ENCODE measurements at places on chromosomes 5 and 9.

- no peak for DNase-seq
These were observed 30.3 kb upstream of the TIFAB start for GRCh38 chr5:135482381-135482933.

GRCh38 chr5:6995115-6995514 lies 281.9 kb downstream of the TENT4A start:
- no peak for DNase-seq

DNA sequence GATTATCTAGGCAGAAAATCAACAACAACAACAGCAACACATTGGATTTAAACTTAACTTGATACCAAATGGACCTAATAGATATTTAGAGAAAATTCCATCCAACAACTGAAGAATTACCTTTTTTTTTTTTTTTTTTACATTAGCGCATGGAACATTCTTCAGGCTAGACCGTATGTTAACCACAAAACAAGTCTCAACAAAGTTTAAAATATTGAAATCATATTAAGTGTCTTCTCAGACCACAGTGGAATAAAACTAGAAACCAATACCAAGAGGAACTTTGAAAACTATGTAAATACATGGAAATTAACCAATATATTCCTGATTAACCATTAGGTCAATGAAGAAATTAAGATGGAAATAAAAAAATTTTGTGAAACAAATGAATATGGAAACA lies 315.8 kb downstream of the CSNK1G3 start:
- no peak for DNase-seq

DNA sequence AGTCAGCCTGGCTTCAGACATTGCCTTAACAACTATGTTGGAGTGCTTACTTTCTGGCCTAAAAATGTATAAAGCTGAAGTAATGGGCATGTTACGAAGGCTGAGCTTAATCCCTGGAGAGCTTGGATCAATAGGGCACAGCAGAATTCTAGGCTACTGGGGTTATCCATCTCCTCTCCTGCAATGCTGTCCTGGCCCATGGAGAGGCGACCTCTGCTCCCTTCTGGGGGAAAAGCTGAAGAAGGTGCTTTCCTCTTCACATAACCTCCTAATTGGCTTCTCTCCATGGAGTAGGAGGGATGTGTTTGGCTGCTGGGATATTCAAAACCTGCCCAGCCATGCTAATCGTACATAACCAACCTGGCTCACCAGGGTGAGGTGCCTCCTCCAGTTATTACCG lies 403.5 kb downstream of the DMRT2 start:
- no peak for DNase-seq

GRCh38 chr5:79285833-79286232 lies 49.9 kb downstream of the JMY start:
- DNase-seq = no peak

GRCh38 chr5:65779643-65780042 lies 57.6 kb downstream of the NLN start:
- no peak for DNase-seq

GRCh38 chr9:17003576-17004240 lies 131.1 kb upstream of the CNTLN start:
- no peak for DNase-seq

DNA sequence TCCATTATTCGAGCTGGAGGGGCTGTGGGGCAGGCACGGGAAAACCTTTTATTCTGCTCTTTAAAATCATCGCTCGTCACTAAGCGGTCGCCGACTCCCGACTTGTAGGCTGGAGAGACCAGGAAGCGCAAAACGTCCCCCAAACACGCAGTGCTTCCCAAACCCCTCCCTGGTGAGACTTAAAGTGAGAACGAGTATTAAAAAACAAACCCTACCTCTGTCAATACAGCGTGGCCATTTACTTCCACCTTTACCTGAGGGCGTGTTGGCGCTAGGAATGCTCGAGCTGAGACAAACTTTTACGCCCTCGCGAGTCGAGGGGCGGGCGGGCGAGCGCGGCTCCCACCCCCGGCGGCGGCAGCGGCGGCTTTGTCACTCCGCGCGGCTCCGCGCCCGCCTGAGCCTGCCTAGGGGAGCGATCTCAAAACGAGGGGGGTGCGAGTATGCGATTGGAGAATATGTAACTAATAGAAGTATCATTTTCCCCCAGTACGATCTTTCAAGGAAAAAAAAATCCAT lies at the start of gene NR2F1-AS1:
Gene NR2F1-AS1, minus strand, starts transcription at position 293 of the 519 bp plus-strand sequence.
- DNase-seq = no peak

- DNase-seq = no peak
These were observed 297.9 kb downstream of the SLIT3 start for GRCh38 chr5:169002953-169003555.

DNA sequence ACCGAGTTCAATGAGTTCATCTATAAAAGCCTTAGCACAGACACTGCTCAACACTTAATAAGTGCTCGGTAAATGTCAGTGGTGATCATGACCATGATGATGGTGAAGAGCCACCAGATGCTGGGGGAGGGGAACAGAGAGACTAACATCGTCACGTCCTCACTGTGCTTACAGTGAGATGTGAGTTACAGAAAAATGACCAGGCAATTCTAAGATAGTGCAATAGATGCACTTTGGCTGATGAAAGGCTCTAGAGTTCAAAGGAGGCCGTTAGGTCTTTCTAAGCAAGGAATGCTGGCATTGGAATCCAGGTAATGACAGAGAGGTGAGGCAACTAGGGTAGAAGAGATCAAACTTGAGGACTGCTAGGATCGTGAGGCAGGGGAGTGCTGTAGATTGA lies 36.7 kb downstream of the ARL15 start:
- no peak for DNase-seq

DNA sequence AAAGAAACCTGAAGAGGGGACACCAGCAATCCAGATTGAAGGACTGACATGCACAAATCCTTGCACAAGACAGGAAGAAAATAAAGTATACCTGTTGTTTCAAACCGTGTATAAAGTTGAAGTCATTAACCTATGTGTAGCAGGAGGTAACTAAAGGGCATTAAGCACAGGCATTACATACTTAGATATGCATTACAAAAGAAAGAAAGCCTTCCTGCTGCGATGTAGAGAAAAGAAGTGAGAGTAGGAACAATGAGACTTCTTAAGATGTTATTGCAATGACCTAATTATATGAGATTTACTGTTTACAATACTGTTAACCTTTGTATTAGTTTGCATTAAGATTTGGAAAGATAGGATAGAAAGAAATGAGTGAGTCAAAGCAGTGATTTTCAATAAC lies 308.9 kb upstream of the PTPRD start:
- no peak for DNase-seq

DNA sequence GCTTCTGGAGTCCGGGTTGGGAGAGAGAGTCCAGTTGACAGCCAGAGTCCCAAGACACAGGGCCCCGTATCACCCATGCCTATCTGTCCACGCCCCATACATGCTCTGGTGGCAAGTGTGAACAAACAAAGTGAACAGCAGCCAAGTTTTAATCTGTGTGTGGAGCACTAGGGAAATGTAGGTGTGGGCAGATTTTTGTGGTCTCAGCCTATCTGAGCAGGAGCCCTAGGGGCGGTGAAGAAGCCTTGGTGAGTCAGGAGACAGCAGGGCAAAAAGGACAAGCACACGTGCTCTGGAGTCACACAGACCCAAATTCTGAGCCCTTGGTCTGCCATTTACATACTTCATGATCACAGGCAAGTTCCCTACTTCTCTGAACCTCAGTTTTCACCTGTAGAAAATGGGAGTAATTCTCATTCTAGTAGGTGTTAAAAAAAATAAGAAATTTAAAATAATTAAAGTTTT lies 23.2 kb downstream of the EGR1 start:
- DNase-seq = no peak

- DNase-seq = peak; percentile 91
These were observed 15.1 kb upstream of the ZNF131 start for GRCh38 chr5:43105369-43106289.

DNA sequence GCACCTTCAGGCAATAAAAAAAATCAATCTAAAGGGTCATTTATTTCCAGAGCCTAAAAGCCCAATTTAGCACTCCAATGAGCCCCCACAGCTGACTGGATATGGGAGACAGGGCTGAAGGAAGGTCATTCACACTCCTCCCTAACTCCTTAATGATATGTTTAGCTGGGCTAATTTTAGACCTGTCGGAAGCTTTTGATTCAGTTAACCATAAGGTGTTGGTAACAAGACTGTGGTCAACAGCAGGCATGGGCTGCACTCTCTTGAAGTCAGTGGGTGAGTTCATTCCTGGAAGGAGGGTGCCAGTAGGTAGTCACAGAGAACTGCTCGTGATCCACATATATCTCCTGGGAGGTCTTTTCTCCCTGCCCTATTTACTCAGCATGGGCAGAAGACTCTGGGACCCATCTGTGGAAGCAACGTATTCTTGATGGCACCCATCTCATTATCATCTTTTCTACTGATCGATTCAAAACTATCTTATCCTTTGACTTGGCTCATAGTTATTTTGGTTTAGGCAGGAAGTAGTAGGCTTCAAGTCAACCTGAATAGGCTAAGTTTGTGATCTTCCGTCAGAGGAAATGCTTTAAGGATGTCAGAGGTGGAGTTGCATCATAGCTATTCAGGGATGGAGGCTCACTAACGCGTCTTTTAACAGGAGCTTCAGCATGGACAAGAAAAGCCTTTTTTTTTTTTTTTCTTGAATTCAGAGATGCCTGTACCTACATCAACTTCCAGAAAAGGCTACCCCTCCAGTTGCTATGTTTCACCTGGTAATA lies 367.7 kb upstream of the SLC30A5 start:
- no peak for DNase-seq

DNA sequence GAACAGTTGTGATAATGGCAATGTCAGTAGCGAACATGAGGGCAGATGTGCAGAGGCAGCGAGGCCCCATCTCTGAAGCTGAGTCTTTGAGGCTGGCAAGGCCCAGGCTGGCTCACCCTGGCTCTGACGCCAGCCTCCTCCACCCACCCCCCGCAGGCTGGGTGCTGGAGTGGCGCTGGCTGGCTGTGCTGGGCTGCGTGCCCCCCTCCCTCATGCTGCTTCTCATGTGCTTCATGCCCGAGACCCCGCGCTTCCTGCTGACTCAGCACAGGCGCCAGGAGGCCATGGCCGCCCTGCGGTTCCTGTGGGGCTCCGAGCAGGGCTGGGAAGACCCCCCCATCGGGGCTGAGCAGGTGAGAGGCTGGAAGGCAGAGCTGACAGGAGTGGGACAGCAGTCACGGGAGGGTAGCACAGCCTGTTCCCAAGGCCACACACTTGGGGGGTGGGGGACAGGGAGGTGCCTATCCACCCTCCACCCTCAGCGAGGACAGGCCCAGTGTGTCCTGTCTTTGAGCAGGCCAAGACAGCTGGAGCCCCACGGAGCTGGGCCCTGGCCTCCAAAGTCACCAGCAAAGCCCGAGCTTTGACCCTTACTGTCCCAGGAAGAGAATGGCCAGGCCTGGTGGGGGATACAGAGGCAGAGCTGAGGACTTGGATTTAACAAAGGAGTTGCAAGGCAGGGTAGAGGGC lies 5.6 kb downstream of the SLC2A8 start:
- DNase-seq = no peak

GRCh38 chr9:83304686-83305085 lies 233.5 kb downstream of the FRMD3 start:
- no peak for DNase-seq

DNA sequence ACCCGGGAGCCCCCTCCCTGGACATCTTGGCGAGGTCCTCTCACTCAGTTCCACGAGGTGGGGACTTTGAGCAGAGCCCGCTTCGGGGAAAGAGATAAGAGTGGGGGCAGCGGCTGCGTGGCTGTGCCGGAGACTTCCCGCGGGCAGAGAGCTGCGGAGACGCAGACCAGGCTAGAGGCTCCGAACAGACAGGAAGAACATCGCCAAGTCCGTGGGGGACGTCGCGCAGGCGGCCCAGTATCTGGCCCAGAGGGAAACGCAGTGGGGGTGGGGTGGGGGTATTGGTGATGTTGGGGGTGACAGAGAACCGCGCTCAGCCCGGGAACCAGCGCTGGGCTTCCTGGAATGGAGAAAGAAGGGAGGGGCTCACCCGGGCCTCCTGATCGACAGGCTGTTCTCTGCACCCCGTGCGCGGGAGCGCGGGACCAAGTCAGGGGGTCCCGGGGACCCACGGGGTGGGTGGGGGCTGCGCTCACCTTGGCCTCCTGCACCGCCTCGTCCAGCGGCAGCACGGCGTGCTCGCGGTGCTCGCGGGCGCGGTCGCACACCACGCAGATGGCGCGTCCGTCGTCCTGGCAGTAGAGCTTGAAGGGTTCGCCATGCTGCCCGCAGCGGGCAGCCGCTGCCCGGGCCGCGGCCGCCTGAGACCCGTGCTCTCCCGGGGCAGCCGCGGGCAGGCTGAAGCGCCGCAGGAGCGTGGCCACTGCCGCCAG lies 727 bp downstream of the TRIM7 start:
- no peak for DNase-seq

GRCh38 chr5:76622076-76622475 lies 1.1 kb downstream of the F2RL2 start:
- DNase-seq = no peak

GRCh38 chr5:16976625-16977008 lies 40.5 kb upstream of the MYO10 start:
- DNase-seq = no peak

- DNase-seq = no peak
These were observed 117.2 kb upstream of the PITX1 start for GRCh38 chr5:135151256-135151655.

DNA sequence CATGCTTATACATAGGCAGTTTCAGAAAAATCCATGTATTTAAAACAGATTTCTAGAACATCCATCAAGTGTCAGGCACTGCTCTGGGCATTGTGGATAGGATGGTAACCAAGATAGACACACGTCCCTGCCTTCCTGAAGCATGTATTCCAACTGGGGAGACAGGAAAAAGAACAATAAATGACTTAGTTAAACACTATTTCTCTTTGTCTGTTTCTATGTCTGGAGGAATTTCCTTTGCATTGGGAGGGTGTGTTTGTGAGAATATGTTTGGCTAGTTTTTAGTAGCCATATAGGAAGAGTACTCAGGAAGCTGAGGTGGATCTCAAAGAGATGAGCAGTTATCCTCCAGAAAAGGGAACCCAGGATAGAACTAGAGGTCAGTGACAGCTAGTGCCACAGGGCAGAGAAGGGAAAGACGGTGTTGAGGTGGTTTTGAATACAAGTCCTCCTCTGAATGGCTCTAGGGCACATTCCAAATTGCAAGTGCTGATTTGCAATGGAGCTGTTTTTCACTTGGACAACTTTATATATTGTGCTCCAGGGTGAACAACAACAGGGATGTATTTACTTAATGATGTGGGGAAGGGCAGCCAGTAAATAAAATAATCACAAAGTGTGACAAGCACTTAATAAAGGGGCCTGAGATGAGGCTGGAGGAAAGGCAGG lies 144.7 kb upstream of the SHB start:
- no peak for DNase-seq

Measured in right renal pelvis (tissue), 4 donors.